A549 treated with GW870086 at 1 μM for 4 hours (cell line): ENCODE measurements at places on chromosomes 5 and 9. TPM values are rescaled to one million over a fixed set of nuclear protein-coding genes. Genes with fewer than 3 reads are reported as not detected.

Gene PLPPR1
- not detected in 5 replicates for total RNA-seq

Gene ZNF879
- total RNA-seq, result 0.51 to 1.1 TPM (median 0.90 TPM) in 5 replicates

Gene NKD2
- 15.5 to 19.9 TPM (median 18.5 TPM) in 5 replicates for total RNA-seq

Gene NEUROG1
- not detected in 5 replicates for total RNA-seq

Gene GAPVD1
- 12.8 to 18.3 TPM (median 15.7 TPM) in 5 replicates for total RNA-seq

Gene NTNG2
- 0.93 to 2.6 TPM (median 1.5 TPM) in 5 replicates for total RNA-seq

Gene ADAMTS16
- total RNA-seq, result 1.5 to 1.9 TPM (median 1.6 TPM) in 5 replicates

Gene KIF4B
- 0.06 TPM in 1 of 5 replicates, not detected in the others for total RNA-seq

Gene SLC1A3
- total RNA-seq, result 0.07 to 0.09 TPM in 2 of 5 replicates, not detected in the others

Gene RNF183
- total RNA-seq, result 0.19 TPM in 1 of 5 replicates, not detected in the others

Gene OBP2B
- not detected in 5 replicates for total RNA-seq

Gene PCDHB5
- total RNA-seq, result 0.94 to 1.8 TPM (median 1.5 TPM) in 5 replicates

Gene MEF2C
- total RNA-seq, result 0.02 to 0.09 TPM in 2 of 5 replicates, not detected in the others

Gene MCTP1
- 7.3 to 12.2 TPM (median 10.1 TPM) in 5 replicates for total RNA-seq

Gene FRMD3
- 4.8 to 7.6 TPM (median 6.2 TPM) in 5 replicates for total RNA-seq

Gene AQP3
- total RNA-seq, result 11.9 to 18.2 TPM (median 15.1 TPM) in 5 replicates

Gene TRIM7
- total RNA-seq, result 27.8 to 44.8 TPM (median 42.6 TPM) in 5 replicates

Gene ADAMTS13
- total RNA-seq, result 0.37 to 1.1 TPM (median 0.52 TPM) in 5 replicates

Gene LHX2
- total RNA-seq, result 2.8 to 5.3 TPM (median 3.9 TPM) in 5 replicates

Gene ZDHHC11
- 12.3 to 21.6 TPM (median 17.7 TPM) in 5 replicates for total RNA-seq

Gene SH3PXD2B
- 13.7 to 20.7 TPM (median 18.4 TPM) in 5 replicates for total RNA-seq

Gene SUSD1
- 12.9 to 14.6 TPM (median 14.2 TPM) in 5 replicates for total RNA-seq

Gene TAF11L10
- not detected in 5 replicates for total RNA-seq

Gene LRRC14B
- total RNA-seq, result not detected in 5 replicates

Gene CDKN2B-AS1
- total RNA-seq, result not detected in 5 replicates

Gene PCAT7
- total RNA-seq, result 0.31 to 0.90 TPM (median 0.67 TPM) in 5 replicates

Gene CLIC3
- 3.3 to 5.1 TPM (median 4.8 TPM) in 5 replicates for total RNA-seq

Gene PCDHGA2
- total RNA-seq, result 0.45 to 0.72 TPM (median 0.70 TPM) in 5 replicates

Gene ROR2
- total RNA-seq, result 1.2 to 1.7 TPM (median 1.6 TPM) in 5 replicates

Gene SCAMP1
- 14.3 to 25.6 TPM (median 24.3 TPM) in 5 replicates for total RNA-seq

Gene FOCAD
- 12.8 to 17.7 TPM (median 16.4 TPM) in 5 replicates for total RNA-seq

Gene BTNL8
- not detected in 5 replicates for total RNA-seq

Gene PRR16
- 0.12 TPM in 1 of 5 replicates, not detected in the others for total RNA-seq

Gene PCDHGA12
- total RNA-seq, result not detected in 5 replicates

Gene FOXD4L4
- total RNA-seq, result 0.06 to 0.07 TPM (median 0.06 TPM) in 3 of 5 replicates, not detected in the others

Gene ZDHHC11B
- total RNA-seq, result 1.0 to 1.6 TPM (median 1.3 TPM) in 5 replicates
